GM10248 (cell line): ENCODE measurements at places on chromosomes 1 and 21.
A peak's percentile ranks its signal among the peaks of the same experiment; 100 is the strongest.

GRCh38 chr1:182397653-182398393 lies 2.6 kb downstream of the TEDDM1 start:
- DNase-seq: no peak

DNA sequence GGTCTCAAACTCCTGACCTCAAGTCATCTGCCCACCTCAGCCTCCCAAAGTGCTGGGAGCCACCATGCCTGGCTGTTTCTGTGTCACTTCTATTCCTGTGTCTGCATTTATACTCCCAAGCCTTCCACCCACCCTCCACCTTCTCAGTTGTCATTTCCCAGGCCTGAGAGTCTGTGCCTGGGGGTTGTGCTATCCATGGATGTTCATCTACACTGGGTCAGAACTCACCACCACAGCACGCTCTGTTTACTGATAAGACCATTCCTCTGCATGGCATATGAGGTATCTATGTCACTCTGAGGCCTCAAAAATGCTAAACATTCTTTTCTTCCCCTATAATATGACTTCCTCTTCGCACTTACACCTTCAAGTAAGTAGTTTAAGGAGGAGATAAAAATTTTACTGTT lies 6.1 kb downstream of the NENF start:
- DNase-seq: no peak

DNA sequence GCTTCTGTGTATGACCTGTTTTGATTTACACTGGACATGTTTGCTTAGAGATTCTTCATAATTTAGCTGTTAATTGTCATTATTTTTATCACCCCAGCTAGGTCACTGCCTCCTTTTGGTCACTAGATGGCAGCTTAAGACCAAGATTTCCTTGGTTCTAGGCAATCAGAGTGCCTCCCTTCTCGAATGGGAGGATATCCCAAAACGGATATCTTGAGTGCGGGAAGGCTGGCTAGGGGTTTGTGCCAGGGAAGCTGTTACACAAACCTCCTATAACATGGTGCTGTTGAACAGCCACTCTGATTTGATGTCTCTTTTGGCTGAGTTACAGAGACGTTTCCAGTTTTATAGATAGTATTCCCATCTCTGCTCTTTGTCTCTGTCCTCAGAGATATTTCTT lies 283.5 kb downstream of the S1PR1 start:
- peak; percentile 32 for DNase-seq

GRCh38 chr1:230208619-230209261 lies 141.7 kb downstream of the GALNT2 start:
- DNase-seq: peak; percentile 55

DNA sequence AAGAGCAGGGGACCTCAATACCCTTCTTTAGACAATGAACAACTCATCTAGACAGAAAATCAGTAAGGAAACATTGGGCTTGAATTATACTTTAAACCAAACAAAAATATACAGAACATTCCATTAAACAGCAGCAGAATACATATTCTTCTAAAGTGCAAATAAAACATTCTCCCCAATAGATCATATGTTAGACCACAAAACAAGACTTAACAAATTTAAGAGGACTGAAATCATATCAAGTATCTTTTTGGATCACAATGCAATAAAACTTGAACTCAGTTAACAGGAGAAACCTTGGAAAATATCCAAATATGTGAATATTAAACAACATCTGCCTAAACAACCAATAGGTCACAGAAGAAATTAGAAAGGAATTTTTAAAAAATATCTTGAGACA lies 47.7 kb upstream of the HP1BP3 start:
- no peak for DNase-seq

- DNase-seq: no peak
Measured at GRCh38 chr1:109158433-109158832, 44.5 kb downstream of the ELAPOR1 start.

DNA sequence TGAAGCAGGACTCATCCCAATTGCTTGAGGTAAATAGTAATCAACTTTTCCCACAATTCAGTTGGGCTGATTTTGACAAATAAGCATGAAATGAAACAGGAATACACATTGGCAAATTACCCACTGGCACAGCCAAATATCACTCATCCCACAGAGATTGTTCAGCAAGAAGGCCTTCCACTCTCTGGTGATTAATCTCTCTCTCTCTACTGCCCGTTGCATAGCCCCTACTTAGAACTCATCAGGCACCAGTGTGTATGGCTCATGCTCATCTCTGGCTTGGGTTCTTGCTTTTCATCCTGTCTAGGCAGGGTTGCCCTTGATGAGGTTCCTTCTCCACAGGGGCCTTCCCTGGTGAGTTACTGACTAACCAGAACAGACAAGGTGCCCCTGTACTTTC lies 1.1 kb downstream of the BSDC1 start:
- DNase-seq: no peak
